ENCODE measurements at places on chromosomes 6 and 20. TPM values are rescaled to one million over a fixed set of nuclear protein-coding genes. Genes with fewer than 3 reads are reported as not detected.

The TNF gene
- not detected for total RNA-seq

The IRF4 gene
- 2.0 TPM for total RNA-seq

The AURKA gene
- total RNA-seq: 13.5 TPM

The CYP24A1 gene
- total RNA-seq: 2.6 TPM

The CRISP3 gene
- 31.8 TPM for total RNA-seq

DNA sequence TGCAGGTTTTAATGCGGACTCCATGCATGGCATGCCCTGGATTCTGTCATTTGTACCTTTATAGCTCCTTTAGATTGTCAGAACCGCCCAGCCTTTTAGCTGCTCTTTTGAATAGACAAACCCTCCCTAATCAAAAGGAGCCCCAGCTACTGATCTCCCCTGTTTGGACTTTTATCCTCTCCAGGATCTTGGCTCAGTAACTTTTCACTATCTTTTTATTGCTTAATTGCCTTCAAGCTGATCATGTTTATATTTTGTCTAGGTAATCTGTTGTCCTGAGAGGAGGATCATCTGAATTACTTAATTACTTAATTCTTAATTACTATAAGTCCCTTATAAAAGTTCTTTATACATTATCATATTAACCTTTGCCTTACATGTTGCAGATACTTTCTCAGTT lies 93.2 kb downstream of the HIVEP1 start:
- no peak for DNase-seq

GRCh38 chr6:139376604-139377218 lies 2.3 kb upstream of the CITED2 start:
- no peak for DNase-seq

DNA sequence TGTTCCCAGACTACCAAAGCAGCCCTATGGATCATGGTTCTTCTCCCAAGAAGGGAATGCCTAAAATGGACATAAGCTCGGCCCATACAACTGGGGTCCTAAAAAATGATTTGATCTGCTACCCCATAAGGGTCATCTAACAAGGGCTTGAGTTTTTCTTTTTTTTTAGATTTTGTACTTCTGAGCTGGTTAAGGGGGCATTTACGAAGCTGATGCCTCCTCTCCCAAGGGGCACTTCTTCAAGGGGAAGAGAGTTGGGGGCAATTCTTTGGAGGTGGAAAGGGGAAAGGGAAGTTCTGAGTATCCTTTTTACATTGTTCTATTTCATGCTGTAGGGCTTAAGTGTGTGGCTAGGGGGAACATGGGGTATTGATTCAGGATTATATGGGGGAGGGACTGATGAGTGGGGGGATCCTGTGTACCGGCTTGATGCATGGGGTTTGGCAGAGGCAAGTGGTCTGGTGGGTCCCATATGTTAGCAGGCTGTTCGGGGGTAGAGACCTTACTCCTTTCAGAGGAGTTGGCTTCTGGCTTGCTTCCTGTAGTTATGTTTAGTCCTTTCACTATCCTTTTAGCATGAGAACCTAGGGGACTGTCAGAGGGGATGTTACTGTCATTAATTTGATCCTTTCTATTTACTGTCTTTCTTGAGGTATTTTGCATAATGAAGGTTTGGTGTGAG lies 8.1 kb upstream of the ZNFX1 start:
- DNase-seq: no peak

DNA sequence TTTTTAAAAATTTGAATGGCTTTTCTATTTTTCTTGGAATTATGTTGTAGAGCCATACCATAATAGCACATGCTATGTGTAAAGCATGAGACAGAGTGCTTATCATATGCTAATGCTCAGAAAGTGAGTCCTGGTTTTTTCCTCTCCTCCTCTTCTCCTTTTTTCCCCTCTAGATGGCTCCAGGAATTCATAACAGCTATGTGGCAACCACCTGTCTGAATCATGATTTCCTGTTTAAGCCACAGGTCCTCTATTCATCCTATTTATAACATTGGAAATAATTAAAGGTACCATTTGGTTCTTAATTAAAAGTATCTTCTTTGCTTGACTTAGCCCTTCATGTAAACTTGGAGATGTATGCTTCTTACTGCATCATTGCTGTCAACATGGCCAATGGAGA lies 260.0 kb upstream of the MAP3K7 start:
- DNase-seq: no peak

GRCh38 chr20:19601126-19601810 lies 156.8 kb upstream of the RIN2 start:
- no peak for DNase-seq

DNA sequence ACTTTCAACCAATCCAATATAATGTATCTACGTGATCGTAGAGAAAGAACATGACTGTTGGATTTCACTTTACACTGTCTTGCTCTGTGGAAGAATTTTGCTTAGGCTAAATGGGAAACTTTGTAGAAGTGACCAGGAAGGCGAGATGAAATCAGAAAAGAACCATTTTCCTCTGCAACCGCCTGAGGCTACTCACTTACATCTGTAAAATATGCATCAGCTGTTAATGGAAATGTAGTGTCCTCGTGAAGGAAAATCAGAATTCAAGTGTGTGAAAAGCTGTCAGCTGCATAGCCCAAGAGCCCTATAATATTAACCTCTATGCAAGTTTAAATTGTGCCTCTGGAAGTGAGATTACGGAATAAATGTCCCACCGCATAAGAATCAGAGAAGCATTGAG lies 277.9 kb downstream of the C6orf118 start:
- DNase-seq: no peak

GRCh38 chr20:45128099-45128498 lies 3.8 kb upstream of the WFDC12 start:
- no peak for DNase-seq

- no peak for DNase-seq
These were observed 42.9 kb downstream of the RSPO4 start for GRCh38 chr20:958936-959815.

Measured in urinary bladder (tissue), 4 donors.